ENCODE measurements at places on chromosomes 12 and 14.

- DNase-seq: no peak
These were observed 26.6 kb downstream of the JKAMP start for GRCh38 chr14:59510966-59511365.

DNA sequence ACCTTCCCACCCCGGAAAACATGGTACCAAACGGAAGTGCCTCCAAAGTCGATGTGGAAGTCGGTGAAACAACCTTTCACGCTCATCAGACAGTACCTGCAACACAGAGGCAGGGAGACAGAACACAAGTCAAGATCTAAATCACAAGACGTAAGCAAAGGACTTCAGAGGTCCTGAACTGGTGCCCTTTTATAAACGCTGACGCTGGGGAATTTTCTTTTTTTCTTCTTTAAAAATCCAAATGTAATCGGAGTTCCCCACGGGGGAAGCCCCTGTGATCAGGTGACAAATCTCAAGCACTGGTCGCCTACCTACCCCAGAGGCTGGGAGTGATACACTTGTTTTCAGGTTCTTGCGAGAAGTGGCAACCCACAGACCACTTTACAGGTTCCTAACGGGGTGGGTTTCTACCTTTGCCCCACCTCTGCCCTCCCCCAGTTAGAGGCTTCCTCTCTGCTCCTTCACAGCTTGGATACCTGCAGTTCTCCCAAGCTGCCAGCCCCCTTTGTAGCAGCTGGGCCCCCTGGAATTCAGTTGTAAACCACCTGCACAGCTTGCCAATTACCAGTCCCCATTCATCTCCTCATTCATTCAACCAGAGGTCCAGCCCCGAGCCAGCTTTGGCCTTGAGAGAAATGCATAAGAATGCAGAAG is 46.2 kb downstream of the KDM2B start:
- no peak for DNase-seq

GRCh38 chr12:132866251-132866828 is 21.1 kb downstream of the CHFR start:
- peak; percentile 61 for DNase-seq

GRCh38 chr14:76541594-76542219 is 165.8 kb downstream of the ESRRB start:
- DNase-seq: no peak

DNA sequence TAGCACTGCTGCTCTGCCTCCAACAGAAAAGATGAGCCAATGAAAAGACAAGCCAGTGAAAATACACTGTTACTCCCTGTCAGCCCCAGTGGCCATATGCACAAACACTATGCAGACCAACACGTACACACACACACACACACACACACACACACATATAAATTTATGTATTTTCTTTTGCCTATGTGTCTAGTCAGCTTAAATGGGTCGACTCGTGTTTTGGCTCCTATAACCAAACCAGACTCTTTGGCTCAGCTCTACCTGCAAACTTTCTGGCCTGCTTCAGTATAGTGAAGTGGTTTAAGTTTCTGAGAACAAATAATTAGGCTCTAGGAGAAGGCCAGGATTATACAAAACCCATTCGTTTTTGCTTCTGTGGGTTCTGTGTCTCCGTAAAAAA is 30.3 kb upstream of the PMCH start:
- DNase-seq: no peak

- no peak for DNase-seq
These were observed 135.1 kb downstream of the PPM1H start for GRCh38 chr12:62799766-62800406.

DNA sequence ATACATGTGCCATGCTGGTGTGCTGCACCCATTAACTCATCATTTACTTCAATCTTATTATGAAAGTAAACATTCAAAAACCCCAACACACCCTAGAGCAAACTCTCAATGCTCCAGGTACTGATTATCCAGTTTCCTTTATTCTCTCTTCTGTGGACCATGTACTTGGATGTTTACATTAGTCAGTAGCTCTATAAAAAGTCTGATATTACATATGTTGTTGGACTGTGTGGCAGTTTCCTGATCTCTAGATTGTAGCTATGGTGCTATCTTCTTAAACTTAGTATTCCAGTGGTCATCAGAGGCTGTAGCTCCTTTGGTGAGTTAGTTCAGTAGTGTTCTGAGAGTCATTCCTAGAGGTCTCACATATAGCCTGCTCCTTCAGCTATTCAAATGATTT is 25.1 kb upstream of the ITGA5 start:
- DNase-seq: no peak

- no peak for DNase-seq
These were observed 95.1 kb upstream of the ARID2 start for GRCh38 chr12:45634273-45634917.

- peak; percentile 96 for DNase-seq
These were observed 22.3 kb upstream of the SPTLC2 start for GRCh38 chr14:77638771-77639171.

GRCh38 chr14:55386037-55386808 is 25.4 kb downstream of the ATG14 start:
- no peak for DNase-seq

DNA sequence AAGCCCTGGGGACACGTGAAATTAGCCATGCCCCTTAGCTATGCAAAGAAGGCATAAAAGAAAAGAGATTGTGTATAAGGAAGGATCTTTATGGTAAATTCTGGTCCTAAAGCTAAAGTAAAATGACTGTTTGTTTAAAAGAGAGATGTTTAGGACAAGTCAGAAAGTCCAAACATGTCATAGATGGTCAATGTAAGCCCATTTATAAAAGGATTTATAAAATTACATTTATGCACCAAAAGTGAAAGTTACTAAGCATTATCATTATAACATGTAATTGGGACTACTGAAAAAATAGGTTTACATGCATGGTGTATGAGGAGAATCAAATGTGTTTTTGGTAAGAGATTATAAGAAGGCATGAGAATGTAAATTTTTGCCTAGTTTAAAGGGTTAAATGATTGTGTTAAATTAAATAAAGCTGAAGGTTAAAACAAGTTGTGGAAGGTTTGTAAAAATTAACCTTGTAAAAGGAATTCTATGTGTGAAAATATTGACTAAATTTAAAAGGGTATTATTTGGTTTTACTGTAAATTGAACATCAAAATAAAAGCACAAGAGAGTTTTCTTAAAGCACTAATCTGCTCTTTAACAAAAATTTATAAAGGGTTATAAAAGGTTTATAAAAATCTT is 50.4 kb upstream of the TSPAN8 start:
- no peak for DNase-seq

GRCh38 chr12:120252071-120252906 is 13.2 kb downstream of the PXN start:
- DNase-seq: no peak

DNA sequence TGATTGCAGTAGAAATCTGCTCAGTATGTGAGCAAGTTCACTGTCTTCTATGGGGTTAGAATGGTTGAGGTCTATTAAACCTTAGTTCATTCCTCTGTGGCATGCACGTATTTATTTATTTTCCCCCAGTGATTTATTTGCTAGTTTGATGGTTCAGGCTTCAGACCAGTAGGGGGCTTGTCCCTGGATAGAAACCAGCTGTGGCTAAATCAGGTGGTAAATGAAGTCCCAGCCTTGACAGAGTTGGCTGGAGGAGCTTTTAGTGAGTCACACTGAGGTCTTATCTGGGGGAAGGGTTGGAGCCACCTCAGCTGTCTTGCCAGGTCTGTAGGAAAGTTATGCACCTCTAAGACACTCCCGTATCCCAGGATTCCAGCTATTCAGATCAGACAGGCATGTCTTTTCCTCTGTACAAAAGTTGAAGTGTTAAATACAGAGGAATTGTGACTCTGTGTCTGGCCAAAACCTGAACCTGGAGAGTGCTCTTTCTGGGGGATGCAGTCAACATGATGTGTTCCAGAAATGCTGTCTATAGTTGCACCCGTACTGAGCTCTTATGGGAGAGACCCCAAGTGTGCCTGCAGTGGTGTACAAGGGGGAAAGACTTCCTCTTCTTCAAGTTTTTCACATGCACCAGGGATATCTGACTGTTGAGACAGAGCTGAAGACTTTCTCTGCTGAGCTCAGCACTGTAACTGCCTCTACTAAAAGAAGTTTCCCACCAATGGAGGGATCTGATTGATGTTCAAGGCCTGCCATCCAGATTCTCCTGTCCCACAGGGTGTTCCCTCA is 1322.1 kb downstream of the TMEM121 start:
- no peak for DNase-seq

DNA sequence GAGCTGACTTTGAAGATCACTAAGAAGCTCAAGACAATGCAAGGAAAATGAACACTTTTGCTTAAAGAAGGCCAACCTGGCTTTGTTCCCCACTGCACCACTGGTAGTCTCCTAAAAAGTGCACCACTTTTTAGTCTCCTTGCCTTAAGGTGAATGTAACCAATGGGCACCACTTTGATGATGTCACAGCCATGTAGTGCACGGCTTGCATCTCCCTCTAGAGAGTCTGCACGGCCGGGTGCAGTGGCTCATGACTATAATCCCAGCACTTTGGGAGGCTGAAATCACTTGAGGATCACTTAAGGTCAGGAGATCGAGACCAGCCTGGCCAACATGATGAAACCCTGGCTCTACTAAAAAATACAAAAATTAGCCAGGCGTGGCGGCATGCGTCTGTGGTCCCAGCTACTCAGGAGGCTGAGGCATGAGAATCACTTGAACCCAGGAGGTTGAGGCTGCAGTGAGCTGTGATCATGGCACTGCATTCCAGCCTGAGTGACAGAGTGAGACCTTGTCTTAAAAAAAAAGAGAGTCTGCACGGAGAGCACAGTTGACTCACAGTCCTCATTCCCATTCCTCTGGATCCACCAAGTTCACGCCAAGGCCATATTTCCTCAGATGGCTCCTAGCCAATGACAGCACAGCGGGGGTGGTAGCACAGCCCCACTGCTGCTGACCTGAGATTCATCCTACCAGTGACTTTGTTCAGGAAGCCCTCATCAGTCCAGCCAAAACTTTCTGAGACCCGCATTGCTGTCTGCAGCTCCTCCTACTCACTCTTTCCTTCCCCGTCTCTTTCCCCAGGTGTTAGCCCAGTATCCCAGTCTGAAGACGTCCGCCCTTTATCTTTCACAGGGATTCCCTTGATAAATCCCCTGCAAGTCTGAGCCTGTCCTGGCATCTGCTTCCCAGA is 16.5 kb upstream of the IFT81 start:
- DNase-seq: peak; percentile 77

GRCh38 chr14:100032738-100033137 is 32.5 kb upstream of the EVL start:
- no peak for DNase-seq

DNA sequence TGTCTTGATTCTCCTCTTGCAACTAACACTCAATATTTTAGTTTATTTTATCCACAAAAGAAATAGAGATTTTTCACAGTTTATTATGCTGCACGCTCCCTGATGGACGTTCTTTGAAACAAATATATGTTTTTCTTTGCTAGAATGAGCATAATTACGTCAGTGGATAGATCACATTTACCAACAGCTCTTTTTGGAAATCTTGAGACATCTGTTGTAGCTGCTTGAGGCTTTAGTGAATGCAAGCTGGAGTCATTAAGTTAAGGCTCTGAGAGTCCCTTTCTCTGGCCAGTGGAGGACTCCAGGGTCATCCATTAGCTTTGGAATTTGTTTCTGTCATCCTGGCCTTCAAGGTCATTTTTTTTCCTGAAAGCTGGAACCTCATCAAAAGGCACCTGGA is 405.6 kb upstream of the TMEM132C start:
- no peak for DNase-seq

DNA sequence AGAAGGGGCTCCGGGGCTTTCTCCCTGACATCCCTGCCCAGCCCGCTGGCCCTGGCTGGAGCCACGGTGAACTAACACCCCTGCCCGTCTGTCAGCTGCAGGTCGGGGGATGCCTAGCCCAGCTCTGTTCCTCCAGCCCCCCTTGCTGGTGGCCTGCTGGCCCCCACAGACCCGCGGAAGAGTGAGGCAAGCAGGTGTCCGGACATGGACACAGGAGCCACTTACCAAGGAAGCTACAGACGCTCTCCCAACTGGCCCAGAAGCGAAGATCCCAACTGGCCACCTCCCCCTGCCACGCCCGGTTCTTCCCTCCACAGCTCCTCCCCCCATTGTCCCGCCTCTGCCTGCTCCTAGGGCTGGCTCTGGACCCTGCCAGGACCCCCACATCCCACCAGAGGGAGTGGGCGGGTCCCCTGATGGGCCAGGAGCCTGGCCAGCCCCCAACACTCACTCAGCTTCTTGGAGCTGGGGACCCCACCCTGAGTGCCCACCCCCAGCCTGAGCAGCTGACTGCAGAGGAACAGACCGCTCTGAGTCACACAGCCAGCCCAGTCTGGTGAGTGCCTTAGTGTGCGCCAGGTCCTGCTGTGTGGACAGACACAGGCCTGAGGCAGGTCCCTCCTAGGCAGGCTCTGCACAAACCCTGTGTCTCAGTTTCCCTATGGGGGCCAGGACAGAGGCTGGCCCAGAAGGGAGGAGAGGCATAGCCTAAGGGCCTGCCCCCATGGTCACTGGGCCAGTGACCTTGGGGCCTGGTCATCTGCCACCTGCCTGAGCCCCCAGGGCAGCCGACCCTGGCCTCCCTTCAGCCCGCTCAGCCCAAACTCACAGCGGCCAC is 7.7 kb downstream of the AHNAK2 start:
- DNase-seq: peak; percentile 81

GRCh38 chr12:1926251-1926657 is 7.8 kb upstream of the CACNA2D4 start:
- DNase-seq: no peak

DNA sequence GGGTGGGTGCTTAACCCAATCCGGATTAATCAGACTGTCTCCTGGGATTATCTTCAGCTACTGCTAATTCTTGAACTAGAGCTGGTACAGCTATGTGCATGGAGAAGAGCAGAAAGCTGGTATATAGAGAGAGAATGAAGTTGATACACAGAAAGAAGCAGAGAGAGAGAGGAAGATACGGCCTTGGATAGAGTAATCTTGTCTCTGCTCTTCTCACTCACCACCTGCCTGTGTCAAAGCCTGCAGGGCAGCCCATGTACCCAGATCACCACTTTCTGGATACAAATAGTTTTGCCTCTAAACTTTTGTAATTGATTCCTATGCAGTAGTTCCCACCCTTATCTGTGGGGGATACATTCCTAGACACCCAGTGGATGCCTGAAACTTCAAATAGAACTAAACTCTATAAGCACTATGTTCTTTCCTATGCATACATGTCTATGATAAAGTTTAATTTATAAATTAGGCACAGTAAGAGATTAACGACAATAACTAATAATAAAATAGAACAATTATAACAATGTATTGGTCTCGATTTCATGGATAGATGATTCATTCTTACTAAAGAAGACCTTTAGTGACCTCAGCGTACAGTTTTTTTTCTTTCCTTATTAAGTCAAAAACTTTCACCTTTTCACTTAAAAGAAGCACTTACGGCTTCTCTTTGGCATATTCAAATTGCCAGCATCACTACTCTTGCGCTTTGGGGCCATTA is 45.5 kb downstream of the YEATS4 start:
- no peak for DNase-seq

- no peak for DNase-seq
These were observed 35.7 kb upstream of the MYRFL start for GRCh38 chr12:69789351-69789750.

Measured in HFFc6 (cell line).